ENCODE measurements at places on chromosomes 2 and 18.
A peak's percentile ranks its signal among the peaks of the same experiment; 100 is the strongest.

GRCh38 chr18:61993831-61994230 lies 101.0 kb upstream of the RNF152 start:
- no peak for DNase-seq

DNA sequence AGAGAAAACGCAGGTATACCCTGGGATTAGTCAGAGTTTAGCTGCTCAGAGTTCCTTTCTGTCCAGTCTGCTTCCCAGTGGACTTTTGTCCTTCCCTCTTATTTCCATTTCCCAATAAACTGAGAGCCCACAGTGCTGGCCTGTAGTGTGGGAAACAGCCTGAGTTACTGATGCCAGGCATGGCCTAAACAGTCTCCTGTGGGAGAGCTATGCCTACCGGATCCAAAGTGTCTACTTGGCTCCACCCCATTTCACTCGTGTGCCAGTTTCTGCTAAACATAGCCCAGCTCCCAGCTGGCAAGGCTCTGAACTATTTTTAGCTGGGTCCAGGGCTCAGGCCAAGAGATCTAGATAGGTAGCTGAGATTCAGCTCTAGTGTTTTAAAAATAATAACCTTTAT lies 15.6 kb upstream of the PPP1CB start:
- DNase-seq: no peak

DNA sequence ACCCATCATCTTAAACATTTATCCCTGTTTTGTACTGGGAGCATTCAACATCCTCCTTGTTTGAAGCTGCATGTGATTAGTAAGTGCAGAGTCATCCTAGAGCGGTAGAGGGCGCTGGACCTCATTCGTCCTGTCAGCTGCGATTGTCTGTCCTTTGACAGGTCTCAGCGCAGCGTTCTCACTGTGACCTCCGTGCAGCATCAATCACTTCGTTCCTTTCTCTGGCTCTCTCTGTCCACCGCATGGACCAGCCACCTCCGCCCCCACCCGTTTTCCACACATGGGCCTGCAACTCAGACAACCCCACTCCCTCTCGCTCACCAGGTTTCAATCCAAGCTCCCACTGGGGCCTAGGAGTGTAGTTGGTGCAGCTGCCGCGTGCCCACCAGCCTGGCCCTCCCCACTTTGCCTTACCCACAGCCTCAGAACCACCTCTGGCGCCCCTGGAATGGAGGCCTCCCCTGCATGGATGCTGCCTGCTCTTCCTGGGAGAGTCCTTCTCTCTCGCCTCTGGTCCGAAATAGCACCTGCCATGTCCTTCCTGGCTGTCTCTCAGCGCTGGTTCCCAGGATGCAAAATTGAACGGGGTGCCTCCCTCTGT lies 90.5 kb downstream of the NDUFA10 start:
- DNase-seq: peak; percentile 58

DNA sequence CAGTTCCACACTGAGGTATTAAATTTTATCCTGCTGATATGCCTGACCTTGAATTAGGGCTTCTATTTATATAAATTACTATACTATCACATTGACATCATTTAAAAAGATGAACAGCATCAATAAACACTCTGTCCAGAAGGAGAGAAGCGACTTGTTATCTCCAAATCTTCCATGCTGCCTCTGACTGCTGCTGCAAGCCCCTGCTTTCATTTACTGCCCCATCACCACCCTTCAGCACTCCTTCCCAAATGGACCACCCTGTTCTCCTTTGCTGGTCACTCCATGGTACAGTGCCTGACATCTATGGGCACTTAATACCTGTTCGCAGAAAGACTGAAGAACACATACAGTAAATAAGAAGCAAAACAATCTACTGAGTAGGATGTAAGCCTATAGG lies 48.1 kb downstream of the KLF7 start:
- no peak for DNase-seq

DNA sequence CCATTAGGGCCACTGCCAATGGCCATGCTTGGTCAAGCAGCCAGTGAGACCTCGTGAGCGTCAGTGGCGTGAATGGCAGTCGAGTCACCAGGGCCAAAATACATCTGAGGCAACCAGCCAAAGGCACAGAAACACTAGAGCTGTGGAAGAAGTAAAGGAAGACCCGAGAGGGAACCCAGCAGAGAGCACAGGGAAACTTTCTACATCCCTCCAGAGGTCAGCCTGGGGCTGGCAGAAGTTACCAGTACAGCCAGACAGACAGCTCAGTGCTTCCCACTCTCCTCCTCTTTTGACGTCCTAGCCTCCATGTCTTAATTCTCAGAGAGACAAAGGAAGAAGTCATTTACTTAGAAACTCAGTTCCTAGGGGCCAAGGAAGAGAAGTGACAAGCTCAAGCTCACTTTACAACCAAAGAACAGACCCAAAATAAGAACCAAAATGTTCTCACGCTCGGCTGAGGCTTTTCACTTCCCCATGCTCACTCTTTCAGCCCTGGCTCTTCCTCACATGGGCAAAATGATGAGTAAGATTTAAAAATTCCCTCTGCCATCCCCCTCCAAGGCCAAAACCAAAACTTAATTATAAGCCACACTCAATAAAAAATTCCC lies 8.7 kb downstream of the CYRIA start:
- no peak for DNase-seq

DNA sequence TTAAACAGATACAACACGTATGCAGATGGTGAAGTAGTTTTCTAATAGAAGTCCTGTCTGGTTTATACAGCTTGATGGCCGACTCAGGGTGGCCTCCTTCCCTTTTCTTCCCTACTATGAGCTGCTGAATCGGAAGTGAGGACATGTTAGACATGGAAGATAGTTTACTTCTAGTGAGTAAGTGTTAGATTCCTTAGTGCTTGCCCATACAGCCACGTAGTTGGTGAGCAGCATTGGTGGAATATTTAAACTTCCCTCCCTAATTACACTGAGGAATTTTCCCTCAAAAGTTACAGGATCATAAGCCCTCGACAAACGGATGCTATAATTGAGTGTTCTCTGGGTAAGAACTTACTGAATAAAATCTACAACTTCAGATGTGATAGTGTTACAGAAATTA lies 52.1 kb downstream of the RHBDD1 start:
- DNase-seq: no peak

DNA sequence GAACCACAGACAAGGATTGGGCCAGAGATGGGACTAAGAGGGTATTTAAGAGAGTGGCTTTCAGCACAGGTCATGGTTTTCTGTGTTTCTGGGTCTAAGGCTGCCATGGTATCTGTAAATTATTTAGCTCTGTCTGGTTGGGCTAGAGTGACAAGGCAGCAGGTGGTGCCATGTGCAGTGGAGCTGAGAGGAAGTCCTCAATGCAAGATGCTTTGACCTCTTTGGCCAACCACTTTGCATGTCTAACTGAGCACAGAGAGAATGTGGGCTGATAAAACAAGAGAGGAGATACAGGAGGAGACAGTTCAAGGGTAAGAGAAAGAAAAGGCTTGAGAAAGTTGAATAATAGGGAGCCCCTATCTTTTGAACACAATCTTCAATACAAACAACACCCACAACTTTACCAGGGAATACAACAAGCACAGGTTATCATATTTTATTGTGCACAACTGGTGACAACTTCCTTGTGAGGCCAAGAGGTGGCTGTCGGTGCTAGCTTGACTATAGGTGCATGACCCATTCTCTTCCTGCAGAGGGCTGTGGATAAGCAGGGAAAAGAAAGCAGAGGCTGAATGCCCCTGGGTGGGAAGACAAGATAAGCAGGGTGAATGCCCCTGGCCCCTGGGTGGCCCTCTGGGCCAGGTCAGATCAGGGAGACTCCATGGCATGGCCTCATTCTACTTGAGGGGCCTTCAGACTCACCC lies 12.3 kb downstream of the FLACC1 start:
- DNase-seq: no peak

Measured in AML-193 (cell line).